ENCODE measurements at places on chromosomes 5 and 9.
A peak's percentile ranks its signal among the peaks of the same experiment; 100 is the strongest.

DNA sequence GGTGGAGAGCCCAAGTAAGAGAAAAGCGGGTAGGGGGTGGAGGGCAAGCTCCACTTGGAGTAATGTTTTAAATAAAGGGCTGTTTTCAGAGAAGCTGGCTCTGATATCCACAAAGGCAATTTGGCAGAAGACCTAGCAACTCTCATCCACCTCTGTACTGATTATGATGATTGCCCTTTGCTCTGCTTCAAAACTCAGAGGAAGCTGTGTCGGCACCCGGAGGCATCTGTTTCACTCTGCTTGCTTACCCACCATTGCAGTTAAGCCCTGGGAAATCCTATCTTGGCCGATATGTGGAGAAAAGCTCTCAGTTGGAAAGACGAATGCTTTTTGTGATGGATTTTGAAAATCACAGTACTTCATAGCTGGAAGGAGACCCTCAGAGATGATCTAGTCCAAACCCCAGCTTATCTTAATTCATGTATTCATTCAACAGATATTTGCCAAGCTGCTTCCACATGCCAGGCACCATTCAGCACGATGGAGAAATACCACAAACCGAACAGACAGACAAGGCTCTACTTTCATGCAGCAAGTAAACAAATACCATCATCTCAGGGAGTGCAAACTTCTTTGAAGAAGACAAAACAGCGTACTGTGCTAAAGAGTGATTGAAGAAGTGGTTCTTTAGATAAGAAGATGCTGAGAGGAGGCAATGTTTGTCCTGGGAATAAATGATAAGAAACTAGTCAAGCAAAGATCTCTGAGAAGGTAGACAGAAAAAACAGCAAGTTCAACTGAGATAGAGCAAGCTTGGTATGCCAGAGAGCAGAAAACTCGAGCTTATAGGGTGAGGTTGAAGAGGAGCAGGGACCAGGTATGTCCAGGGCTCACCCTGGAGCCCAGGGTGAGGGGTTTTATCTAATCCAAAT lies 140.4 kb upstream of the SPDL1 start:
- DNase-seq, result no peak

DNA sequence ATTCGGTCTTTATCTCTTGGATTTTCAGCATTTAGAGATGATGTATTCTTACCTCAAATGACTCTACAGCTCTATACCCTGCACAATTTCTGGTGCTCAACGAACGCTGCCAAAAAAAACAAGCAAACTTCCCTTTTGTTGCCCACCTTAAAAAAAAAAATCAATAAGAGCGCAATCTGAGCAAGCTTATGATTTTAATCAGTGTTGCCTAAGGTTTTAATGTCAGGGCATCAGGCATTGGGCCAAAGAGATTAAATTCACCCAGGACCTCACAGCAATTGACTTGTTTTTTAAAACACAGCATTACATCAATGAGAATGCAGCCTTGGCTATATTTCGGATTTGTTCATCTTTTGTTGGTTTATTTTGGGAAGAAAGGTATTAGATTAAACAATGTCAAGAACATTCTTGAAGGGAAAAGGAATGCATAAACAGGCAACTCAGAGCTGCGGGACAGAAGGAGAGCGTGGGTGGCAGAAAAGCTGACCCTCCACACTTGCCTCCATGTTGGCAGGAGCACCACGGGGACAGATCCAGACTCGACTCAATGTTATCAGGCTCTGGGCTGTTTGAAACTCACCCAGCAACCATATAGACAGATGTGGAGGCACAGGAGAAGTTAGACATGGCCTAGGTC lies 127.5 kb upstream of the DAPK1 start:
- DNase-seq, result no peak

DNA sequence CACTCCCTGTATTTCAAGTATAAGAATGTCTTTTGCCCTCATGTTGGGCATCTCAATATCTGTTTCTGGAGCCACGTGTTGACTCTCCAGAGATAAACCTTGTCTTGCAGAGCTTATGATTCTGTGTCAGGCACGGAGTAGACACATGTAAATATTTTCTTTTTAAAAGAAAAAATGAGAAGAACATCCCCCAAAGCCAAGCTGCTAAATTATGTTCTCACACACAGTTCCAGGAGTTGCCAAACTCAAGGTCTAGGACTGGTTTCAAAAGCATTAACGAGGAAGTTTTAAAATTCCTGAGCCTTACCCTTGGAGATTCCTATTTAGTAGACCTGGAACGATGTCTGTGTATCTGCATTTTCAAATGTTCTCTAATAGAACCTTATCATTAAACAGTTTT lies 1228.3 kb upstream of the WWC1 start:
- DNase-seq, result no peak

DNA sequence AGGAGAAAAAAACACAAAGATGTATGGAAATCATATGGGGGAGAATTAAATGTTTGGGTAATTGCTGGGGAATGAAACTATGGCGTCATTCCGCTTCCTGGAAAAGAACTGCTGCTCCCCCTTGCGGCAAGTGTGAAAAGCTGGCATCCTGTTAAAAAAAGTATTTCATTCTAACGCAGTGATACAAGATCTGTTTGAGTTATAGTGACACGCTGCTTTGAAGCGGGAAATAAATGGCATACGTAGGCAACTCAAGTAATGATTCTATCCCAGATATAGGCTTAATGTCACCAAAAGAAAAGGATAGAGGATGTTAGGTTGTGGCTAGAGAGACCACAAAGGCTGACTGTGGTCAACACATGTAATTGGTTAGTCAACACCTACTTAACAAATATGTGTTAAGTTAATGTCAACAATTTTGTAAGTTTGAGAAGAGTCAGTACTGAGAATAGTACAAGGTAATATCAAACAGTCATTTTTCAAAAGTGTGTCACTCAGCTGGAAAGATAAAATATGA lies 70.2 kb upstream of the ALDH1A1 start:
- peak; percentile 14 for DNase-seq

DNA sequence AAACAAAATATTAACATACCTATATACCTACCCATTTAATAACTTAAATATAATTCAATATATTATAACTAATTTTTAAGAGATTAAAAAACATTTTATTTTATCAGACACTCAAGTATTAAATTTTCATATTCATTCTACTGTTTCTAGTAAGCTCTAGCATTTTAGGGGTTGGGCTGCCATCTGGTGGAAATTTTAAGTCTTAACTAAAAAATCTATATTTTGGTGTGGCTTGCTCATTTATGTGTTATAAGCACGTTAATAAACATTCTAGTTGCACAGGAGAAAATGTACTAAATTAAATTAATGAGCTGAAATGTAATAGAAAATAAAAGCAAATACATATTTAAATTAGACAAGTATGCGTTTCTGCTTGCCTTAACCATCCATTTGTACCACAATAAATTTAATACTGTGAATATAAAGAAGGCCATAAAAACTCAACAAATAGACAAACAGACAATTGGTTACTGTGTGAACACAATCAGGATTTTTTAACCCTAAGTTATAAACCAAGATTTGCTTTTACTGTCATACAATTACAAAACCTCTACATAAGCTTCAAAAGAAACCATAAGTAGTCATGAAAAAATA lies 1728.3 kb upstream of the CDH9 start:
- DNase-seq, result peak; percentile 42

DNA sequence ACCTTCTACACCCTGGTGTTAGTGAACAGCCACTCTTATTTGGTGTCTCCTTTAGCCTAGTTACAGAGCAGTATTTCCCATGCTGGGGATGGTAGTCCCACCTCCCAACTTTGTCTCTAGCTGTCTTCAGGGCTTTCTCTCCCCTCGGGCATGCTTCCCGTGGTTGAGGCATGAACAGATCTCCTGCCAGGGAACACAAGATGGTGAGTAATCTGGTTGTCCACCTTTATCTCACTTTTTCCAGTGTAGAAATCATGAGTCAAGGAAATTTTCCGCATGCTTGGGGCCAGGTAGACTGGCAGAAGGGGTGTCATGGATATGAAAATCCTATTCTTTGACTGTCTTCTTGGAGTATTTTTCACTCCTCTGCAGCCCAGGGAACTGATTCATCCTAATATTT lies 532.9 kb downstream of the ANXA1 start:
- no peak for DNase-seq

GRCh38 chr9:13648068-13648467 lies 368.6 kb upstream of the MPDZ start:
- no peak for DNase-seq

- no peak for DNase-seq
These were observed 67.8 kb downstream of the PTCD2 start for GRCh38 chr5:72387985-72388384.

DNA sequence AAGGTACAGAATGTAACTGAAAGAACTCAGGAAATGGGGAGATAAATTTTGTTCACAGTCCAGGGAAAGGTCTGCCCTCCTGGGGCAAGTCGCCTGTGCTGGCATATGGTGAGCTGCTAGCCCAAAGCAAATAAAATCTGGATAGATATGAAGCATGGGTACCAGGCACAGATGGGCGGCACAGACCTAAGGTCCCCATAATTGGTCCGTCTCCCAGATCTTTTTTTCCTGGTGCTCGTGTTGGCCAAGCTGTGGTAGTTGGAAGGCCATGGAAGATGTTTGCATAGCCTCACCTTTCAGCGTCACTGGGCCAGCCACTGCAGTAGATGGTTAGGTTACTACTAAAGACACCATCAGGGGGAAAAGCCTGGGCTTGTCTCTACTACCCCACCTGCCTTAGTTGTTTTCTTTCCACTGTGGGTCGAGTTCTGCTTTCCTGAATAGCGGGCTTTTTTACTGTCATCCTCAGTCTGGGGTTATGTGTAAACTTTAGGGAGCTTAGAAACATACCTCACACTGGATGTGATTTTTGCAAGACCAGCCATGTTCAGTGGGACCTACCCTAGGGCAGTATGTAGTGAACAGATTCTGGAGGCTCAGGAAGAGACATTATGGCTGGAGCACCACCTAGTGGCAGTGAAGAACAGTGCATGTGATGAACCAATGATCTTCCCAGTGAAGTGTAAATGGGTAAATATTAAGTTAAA lies 24.2 kb upstream of the GLRX start:
- DNase-seq, result no peak

DNA sequence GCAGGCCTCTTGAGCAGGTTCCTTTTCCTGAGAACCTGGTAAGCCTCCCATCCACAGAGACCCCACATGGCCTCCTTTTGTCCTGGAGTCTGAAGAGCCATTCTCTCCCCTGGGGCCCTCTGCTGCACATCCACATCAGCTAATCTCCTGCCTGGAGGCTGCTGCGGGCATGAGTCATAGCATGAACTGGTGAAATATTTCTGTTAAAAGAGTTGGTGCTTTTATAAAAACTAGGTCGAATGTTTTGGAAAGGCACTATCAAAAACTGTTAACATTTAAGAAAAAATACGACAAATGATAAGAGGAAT lies 399.4 kb downstream of the CTNND2 start:
- no peak for DNase-seq

- DNase-seq, result no peak
These were observed 9.1 kb downstream of the CHMP5 start for GRCh38 chr9:33273972-33274328.

GRCh38 chr5:159031513-159031912 lies 68.2 kb downstream of the EBF1 start:
- no peak for DNase-seq

DNA sequence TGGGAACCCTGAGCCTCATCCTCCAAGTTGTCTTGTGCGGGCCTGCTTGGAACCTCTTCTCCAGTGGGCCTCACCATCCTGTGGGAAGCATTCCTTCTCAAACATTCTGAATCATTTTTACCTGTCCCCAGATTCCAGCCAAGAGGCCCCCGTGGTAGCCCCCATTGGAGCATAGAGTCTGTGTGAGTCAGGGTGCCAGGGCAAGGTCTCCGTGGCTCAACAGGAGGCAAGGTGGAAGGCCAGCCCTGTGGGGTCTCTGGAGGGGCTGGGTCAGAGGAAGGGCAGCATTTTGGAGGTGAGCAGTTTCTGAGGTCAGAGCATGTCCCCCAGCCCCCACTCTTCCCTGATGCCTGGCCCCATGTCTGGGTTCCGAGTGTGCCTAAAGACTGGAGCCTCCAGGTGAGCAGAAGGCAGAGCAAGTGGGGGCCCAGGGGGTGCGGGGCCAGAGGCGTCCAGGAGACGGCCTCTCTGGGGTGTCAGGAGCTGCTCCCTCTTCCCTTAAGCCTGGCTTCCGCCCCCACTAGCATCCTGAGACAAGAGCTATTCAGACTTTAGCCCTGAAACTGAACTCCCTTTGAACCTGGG lies 2.1 kb downstream of the CACNA1B start:
- no peak for DNase-seq

DNA sequence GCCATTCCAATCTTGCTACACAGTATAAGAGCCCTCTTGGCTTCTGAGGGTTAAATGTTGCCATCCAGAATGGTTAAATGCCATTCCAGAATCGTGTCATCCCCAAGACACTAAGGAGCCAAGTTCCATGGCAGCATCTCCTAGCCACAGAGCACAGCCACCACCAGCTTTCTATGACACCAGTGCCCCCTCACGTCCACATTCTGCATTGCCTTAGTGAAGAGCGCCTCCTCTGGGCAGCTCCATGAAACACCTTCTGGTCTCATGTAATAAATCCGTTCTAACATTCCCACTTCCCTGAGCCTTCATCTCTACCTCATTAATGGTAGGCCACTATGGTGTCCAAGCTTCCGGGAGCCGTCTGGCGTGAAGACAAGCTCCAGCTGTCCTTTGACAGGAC lies 12.4 kb downstream of the CBY3 start:
- no peak for DNase-seq

- no peak for DNase-seq
These were observed 821.2 kb downstream of the PTPRD start for GRCh38 chr9:9791611-9792010.

DNA sequence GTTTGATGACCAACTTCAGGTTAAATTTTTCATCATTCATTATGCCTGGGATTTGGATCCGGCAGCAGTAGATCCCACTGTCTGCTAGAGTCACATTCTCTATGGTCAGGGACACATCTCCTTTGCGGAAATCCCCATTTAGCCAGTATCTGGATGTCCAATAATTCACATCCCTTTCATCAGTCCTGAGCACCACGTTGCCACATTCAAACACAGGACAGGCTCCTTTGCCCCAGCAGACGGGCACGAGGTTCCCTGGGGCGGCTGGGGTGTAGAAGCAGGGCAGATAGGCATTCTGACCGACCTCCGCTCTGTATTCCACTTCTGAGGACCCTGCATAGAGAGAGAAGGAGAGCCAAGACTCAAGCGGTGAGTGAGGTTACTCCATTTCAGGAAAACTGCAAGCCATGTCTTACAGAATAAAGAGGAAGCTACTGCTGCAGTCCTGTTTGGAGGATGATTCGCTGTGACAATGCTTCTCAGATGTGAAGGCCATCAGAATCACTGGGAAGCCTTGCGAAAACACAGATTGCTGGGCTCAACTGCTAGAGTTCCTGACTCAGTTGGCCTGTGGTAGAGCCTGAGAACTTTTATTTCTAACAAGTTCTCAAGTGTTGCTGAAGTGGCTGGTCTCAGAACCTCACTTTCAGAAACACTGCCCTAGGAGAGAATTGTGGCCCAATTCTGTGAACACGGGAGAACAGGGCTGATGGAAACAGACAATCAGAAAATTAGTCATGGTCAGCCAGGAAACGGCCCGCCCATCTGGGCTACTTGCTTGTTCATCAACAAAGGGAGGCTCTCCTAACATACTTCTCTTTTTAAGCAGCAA lies 2.0 kb downstream of the HAVCR2 start:
- DNase-seq, result no peak

DNA sequence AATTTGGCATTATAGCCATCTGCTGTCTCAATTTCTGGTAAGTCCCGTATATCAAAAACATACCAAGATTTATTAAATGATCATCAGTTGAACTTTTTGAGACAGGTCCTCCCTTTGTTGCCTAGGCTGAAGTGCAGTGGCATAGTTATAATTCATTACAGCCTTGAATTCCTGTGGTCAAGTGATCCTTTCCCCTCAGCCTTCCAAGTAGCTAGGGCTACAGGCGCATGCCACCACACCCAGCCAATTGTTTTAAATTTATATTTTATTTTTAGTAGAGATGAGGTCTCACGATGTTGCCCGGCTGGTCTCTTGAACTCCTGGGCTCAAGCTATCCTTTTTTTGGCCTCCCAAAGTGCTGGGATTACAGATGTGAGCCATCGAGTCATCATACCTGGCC lies 418.9 kb downstream of the ARHGEF28 start:
- DNase-seq, result no peak

Data from NCI-H2171 (cell line).